Activated CD8-positive, alpha-beta memory T cell treated with anti-CD3 and anti-CD28 coated beads for 1 hour (primary cell): ENCODE measurements at places on chromosomes 3 and 15.

GRCh38 chr3:146050691-146051090, 110.3 kb downstream of the PLOD2 start:
- DNase-seq = no peak

DNA sequence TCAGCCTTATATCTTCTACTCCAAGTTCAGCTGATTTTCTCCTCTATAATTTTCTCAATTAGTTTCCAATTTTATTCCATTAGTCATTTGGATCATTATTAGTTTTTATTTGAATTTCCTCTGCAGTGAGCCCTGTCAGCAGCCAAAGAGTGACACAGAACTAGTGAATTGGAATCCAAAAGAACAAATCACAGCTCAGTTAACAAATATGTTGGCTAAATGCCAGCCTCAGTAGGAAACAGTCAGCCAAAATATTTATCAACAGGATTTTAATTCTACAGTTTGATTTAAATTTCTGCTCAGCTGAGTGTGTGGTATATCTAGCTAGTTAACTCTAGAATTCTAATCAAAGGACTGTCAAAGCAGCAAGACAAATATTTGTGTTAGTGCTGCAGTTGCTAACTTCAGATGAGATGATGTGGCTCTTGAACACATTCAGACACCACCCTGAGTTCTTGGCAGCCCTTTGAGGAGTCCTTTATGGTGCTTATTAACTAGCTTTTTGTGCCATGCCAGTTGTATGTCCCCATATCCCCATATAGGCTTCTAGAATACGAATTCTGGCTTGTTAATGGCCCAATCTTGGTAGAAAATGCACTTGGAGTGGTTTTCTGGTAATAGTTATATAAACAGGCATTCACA, 194.5 kb downstream of the CPNE4 start:
- no peak for DNase-seq

DNA sequence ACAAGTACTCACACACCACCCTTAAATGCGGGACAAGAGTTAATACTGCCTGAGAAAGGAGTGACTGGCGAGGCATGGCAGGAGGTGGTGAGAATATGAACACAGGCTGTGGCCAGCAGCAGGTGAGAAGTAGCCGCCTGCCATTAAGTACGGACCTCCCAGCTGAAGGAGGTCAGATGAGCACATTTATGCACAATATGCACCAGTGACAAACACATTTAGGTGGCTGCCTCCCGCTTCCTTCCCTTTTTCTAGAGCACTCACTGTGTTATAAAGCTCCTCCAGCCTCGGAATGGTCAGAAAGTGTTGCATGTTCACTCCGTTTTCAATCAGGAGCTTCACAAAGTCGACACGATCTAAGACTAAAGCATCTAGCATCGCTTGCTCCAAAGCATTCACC, 52.4 kb downstream of the TRPM1 start:
- DNase-seq = no peak

- no peak for DNase-seq
Observed at GRCh38 chr3:140421884-140422283, 256.0 kb upstream of the TRIM42 start.

DNA sequence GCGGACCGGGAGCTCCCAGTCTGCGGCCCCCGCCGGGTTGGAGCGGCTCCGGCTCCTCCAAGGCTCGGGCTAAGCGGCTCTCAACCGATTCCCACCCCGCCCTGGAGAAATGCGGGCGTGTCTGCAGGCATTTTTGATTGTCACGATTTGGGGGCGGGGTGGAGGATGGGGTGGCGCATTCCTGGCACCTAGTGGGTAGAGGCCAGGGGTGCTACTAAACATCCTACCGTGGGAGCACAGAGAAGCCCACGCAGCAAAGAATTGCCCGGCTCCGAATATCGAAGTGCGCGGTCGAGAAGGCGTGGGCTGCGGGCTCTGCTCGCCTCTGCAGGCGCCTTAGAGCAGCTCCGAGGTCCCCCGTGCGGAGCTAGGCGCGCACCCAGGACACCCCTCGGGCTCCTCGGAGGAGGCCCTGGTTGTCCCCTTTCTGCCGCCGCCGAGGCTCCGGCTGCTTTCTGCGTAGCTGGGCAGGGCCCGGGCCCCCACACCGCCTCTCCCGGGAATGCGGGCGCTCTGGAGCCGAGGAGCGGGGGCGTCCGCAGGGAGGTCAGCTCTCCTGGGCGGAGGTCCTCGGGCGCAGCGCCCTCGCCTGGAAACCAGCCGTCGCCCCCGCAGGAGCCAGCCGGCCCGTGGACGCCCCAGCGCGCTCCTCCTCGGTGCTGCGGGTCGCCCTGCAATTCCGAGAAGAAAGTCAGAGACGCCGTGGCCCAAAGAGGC, 16.5 kb upstream of the LAMP3 start:
- DNase-seq = no peak

- DNase-seq = no peak
Observed at GRCh38 chr3:179541596-179541995, 21.1 kb upstream of the ACTL6A start.

GRCh38 chr15:64698823-64699222, 76.6 kb downstream of the RBPMS2 start:
- DNase-seq = no peak

DNA sequence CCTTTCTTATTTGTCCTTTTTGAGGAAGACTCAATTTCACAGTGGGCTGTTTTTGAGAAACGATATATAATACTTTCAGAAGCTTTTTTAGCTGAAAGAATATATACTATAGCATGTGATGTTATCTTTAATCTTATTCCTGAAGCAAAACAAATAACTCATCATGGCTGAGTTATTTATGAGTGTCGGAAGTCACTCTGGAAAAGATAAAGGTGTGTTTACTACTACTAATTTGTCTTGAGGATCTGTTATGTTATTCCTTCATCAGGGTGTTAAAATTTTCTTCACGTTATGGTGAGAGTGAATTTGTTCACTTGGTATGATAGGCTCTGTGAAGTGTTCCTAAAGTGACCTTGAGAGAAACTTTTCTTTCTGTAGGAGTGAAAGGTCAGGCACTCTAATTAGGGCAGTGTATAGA, 4.7 kb downstream of the TCF12 start:
- no peak for DNase-seq

GRCh38 chr15:92037491-92037890, 184.0 kb downstream of the SLCO3A1 start:
- no peak for DNase-seq

- no peak for DNase-seq
Observed at GRCh38 chr15:95024351-95024750, 793.0 kb downstream of the MCTP2 start.

GRCh38 chr3:116912116-116912515, 202.5 kb downstream of the TUSC7 start:
- no peak for DNase-seq

DNA sequence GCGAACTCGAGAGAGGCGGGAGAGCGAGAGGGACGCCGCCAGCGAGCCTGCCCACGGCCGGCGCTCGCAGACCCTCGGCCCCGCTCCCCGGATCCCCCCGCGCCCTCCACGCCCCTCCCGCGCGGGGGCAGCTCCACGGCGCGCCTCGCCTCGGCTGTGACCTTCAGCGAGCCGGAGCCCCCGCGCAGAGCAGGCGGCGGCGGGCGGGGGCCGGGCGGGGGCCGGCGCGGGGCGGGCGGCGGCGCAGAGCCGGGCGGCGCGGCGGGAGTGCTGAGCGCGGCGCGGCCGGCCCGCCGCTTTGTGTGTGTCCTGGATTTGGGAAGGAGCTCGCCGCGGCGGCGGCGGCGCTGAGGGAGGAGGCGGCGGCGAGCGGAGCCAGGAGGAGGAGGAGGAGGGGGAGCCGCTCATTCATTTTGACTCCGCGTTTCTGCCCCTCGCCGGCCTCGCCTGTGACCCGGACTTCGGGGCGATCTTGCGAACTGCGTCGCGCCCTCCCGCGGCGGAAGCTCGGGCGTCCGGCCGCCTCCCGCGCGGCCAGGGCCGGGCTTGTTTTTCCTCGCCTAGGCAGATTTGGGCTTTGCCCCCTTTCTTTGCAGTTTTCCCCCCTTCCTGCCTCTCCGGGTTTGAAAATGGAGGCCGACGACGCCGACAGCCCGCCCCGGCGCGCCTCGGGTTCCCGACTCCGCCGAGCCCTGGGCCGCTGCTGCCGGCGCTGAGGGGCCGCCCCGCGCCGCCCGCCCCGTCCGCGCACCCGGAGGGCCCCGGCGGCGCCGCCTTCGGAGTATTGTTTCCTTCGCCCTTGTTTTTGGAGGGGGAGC, 524 bp downstream of the IGF1R start:
- no peak for DNase-seq

DNA sequence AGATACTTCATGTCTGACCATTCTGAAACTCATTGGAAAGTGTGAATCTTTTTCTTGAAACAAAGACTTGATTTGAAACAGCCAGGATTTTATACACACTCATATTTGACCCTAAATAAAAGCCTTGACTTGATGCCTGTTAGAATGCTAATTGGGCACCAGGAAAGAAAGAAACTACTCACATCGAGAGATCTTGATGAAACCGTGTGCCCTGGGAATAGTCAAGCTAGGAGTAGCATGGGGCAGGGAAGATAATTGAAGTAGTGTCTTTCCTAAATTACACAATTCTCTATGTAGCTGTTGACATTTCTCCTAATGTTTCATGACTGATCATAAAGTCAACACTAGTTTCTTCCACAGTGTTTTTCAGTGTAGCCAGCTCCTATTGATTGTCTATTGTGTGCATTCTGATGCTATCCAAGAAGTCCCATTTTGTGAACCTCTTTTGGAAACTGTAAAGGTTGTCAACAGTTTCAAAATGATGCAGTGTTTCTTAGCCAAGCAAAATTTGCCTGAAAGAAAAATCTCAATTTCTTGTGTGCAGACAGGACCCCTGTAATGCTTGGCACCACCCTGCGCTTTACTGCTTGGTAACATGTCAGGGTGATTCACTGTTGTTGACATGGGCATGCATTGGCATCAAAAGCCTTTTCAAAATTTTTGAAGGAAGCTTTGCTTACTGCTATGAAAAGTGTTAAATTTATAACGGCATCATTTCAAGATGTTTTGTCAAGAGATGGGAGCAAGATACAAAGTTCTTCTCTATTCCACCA, 52.5 kb upstream of the OTOL1 start:
- no peak for DNase-seq

DNA sequence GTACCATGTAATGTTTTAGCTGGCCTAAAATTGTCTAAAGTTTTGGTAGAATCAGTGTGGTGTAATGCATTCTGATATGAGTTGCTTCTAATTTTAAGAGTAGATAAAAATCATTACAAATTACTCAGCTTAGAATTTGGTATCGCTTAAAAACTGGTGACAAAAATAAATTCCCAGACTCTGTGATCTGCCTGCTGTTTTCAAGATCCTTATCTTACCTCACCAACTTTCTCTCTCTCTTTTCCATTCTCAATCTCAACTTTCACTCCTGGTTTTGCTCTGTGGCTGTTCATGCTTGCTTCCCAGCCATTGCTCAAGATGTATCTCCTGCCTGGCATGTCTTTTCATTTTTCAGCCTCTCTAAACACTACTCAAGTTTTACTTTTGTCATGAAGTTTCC, 45.7 kb downstream of the TCF12 start:
- no peak for DNase-seq

GRCh38 chr15:83873966-83874365, 220.0 kb downstream of the ADAMTSL3 start:
- no peak for DNase-seq

DNA sequence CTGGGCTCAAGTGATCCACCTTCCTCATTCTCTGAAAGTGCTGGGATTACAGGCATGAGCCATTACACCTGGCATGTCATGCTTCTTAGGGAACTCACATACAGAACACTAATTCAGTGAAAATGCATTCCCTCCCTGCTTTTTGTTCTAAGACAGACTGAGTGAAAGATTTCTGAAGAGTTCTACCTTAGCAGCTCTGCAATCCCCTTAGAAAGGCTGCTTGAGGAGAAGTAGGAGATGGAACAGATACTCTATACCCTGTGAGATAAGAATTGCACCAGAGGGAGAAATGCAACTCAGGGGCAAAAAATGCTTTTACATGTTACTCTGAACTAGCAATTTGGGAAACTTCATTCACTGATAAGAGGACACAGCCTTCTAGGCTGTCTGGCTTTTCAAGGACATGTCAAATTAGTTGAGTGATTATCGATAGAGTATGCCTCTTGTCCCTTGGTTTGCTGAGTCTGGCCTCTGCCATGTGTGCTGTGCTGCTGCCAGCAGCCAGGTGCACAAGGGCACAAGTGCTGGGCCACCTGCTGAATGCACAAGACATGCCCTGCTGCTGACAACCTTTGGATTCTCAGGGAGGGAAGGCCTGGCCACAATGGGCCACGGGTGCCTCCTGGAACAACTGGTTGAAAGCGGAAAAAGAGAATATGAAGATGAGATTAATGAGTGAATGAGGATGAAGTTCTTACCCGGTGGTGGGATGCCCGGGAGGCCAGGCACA, 17.8 kb downstream of the UQCC5 start:
- DNase-seq = no peak

DNA sequence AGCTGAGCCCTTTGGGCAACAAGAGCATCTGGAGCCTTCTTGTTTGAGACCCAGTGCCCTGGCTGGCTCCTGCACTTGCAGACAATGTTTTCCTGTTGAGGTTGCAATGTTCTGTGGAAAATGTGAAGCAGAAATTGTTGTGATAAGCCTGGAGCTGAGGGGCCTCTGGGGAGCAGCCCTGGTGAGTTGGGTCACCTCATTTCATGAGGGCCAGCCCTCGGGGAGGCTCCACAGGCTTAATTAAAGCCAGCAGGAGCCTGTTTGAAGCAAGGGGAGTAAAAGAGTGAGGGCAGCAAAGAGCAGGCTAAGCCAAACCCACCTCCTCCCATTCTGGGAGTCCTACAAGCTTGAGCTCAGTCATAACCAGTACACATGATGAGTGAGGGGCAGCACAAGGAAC, 154.3 kb downstream of the ALDH1A2 start:
- DNase-seq = no peak

DNA sequence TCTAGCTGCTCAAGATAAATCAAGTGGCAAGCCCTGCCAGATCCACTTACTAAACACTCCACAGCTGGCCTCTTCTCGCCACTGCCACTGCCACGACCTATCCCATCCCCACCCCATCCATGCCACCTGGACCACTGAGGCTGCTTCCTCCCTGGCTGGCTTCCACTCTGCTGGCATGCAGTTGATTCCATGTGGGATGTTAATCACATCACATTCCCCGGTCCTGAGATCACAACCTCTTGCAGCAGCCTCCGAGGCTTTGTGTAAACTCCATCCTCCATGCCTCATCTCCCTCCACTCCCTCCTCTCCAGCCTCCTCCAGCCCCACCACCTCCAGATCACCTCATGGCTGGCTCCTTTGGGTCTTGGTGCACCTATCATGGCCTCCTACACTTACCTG, 7.7 kb downstream of the NCKIPSD start:
- no peak for DNase-seq

DNA sequence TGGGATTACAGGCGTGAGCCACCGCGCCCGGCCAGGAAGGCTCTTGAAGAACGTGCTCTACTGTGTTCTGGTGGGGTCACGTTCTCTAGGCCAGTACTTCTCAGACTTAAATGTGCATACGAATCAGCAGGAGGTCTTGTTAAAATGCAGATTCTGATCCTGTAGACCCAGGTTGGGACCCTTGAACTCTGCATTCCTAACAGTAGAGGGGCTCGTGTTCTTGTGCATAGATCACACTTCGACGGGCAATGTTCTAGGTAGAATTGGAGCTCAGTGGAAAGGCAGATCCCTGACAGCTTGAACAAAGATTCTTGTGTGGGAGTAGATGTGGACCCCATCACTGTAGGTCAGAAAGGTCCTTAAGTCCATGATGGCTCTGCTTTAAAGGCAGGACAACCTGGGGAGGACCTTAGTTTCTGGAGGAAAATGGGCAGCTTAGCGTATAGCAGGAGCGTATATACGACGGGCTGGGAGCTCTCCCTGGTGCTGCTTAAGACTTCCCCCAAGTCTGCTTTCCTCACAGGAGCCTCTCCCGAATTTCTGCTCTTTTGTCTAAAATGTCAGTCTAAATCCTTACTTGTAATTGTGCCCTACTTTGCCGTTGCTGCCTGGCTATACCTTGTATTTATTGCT, 16.9 kb upstream of the FAM81A start:
- no peak for DNase-seq
